ENCODE measurements at places on chromosomes 6 and 20.

- DNase-seq: peak; percentile 61
These were observed 180.2 kb upstream of the HDAC2 start for GRCh38 chr6:114151064-114151690.

DNA sequence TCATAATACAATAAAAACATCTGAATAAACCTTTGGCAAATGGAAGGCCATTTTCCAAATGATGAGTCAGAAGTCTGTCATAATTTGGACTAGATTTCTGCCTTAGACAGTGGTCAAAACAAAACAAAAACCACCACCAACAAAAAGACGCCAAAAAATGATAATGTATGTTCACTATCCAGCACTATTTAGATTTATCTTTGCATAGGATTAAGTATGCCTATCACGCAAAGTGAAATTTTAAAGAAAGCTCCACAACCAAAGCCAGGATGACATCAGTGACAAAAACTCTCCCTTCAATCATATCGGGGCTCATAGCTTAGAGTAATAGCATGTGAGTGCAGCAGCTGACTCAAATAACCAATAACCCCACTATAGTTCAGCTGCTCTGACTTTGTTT lies 201.9 kb downstream of the MOXD1 start:
- no peak for DNase-seq

DNA sequence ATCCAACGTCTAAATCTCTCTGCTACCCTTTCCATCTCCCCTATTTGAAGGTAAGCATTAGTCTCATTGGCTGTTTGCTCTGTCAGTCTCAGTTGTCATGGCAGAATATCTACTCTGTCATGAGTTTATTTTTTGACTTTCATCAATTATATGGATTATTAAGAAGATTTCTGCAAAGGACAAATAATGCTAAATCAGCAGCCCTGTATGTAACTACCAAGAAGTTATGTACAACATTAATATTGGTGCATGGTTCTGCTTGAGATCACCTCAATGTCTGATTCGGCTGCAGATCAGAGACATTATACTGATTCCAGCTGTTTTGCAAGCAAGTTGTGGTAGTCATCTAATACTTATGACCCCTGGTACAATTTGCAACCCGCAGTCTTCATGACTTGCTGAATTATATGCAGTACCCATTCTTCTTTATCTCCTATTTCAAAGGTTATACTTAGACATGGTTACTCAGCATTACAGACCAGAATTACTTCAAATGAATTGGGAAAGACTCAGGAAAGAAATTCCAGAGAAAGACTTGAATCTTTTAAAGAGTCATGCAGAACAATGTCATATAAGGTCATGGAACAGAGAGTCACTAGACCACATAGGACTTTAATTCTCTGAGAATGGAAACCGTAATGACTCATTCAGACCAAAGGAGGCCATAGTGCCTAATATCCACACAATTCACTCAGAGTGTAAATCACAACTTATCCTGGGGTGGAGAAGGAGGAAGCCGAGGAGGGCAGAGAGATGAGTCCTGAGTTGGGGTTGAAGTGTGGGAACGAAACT lies 201.4 kb downstream of the IBTK start:
- DNase-seq: no peak

- no peak for DNase-seq
These were observed 1.0 kb downstream of the ITPA start for GRCh38 chr20:3210346-3210745.

DNA sequence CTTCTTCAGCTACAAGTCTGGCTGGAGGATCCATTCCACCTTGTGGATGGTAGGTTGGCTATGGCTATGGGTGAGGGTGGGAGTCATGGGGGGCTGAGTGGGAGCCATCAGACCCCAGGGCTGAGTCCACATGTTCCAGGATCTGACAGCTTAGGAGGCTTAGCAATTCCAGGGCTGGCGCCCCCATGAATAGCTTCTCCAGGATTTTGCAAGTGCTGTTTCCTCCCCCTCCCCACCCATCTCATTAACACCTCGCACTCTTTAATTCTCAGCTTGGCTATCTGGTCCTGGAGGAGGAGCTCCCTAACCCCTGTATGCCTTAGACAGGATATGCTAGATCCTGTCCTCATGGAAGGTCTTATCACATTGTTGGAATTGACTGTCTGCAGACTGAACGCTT lies 39.0 kb upstream of the ANGPT4 start:
- DNase-seq: no peak

- peak; percentile 80 for DNase-seq
These were observed 154.8 kb downstream of the PDSS2 start for GRCh38 chr6:107304421-107305025.

DNA sequence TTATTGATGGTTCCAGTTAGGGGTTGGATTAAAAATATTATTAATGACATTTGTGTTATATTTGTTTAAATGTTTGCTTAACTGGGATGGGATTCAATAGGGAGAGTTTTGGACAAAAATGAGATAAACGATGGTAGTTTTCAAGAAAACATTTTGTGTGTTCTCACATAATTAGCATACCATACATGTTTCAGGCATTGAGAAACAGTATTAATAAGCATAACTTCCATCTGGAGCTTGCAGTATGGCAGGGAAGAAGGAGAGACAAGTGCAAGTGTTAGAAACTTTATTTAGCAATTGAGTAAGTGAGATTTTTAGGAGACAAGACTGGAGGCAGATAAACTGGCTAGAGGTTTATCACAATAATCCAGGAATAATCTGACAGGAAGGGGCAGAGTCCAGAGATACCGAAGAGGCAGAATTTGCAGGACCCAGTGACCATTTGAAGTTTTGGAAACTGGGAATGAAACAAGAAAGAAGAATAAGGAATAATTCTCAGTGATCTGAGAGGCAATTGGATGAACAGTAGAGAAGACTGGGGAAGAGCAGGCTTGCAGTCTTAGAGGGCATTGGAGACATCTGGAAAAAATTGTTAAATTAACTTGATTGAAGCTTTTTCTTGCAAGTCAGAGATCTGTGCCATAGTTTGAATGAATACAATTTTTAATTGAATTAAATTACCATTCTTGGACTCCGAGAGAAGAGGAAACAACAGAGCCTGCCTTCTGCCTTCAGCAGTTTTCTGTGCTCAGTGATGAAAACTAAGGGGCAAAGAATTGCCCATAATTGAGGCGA lies 73.0 kb upstream of the PTCHD4 start:
- no peak for DNase-seq

- DNase-seq: no peak
These were observed 77.9 kb downstream of the GCNT2 start for GRCh38 chr6:10599046-10599445.

- no peak for DNase-seq
These were observed 270.8 kb downstream of the PREX1 start for GRCh38 chr20:48556956-48557355.

GRCh38 chr6:150209415-150209814 lies 66.6 kb downstream of the PPP1R14C start:
- DNase-seq: no peak

DNA sequence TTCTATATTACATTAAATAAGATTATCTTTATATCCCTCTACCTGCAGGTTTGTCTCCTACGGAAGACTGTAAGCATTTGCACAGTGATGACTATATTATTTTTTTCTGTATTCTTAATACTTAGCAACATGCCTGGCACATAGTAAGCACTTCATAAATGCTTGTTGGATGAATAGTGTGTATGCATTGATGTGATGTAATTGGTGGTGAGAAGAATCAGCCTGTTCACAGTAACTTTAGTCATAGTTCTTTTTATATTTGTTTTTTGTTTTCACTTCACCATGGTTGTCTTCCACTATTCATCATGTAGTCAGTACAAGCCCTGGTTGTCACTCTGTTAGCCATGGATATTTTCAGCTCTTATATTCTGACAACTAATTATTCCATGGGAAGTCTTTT lies 184.0 kb upstream of the FLRT3 start:
- DNase-seq: no peak

Measured in SW480 (cell line).